ENCODE measurements at places on chromosomes 4 and X.
A peak's percentile ranks its signal among the peaks of the same experiment; 100 is the strongest.

DNA sequence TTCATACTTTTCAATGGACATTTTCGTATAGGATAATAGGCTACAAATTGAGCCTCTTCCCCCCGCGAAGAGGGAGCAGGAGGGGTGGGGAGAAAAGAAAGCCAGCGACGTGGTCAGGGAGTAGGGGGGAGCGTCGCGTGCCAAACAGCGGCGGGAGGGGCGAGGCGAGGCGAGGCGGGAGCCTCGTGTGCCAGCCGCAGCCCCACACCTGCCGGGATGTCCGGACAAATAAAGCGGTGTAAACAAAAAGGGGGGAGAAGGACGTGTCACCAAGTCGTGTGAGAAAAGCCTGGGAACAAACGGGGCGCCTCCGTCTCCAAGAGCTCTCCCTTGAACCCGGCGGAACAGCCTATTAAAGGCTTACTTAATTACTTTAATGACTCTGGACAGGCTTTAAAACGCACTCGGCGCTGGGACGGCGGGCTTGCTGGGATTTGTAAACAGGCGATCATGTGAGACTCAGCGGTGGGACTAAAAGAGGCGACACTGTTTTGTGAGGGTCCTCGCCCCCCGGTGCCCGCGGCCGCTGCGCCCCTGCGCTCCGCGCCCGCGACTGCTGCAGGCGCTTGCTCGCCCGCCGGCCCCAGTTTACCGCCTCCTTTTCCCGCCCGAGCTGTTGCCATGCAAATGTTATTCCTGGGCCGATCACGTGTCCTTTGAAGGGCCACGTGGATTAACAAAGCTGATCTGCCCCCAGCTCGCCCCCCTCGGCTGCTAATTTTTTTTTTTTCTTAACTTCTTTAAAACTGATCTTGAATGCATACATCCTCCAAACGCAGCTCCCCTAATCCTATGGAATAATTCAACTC is at the start of gene HELT:
TSS of gene HELT (plus strand) at position 527 of the 809 bp plus-strand sequence. CDS start 439 bp downstream, outside the sequence.
- DNase-seq: no peak

- no peak for DNase-seq
Observed at GRCh38 chr4:7201420-7202305, 9.3 kb downstream of the SORCS2 start.

GRCh38 chr4:48429709-48430474 is 53.3 kb upstream of the SLC10A4 start:
- no peak for DNase-seq

DNA sequence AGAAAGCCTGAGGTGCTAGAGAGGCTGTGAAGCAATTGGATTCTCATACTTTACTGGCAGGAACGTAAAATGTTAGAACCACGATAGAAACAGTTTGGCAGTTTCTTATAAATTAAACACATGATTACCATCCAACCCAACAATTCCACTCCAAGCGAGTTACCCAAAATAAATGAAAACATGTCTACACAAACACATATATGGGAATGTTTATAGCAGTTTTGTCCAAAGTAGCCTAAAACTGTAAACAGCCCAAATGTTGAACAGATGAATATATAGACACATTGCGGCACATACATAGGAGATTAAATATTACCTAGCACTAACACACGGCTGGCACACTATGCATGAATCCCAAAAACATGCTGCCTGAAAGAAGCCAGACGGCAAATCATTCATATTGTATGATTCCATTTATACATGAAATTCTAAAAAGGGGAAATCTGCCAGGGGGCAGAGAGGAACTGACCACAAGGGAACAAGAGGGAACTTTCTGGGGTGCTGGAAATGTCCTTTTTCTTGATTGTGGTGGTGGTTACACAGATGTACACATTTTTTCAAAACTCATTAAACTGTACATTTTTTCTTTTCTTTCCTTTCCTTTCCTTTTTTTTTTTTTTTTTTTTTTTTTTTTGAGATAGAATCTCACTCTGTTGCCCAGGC is 50.4 kb upstream of the SLC25A4 start:
- no peak for DNase-seq

GRCh38 chr4:116058129-116058528 is 944.7 kb upstream of the NDST4 start:
- no peak for DNase-seq

- no peak for DNase-seq
Observed at GRCh38 chr4:180669680-180670079, 1573.5 kb upstream of the TENM3 start.

GRCh38 chrX:51496501-51497291 is at the start of gene NUDT11:
Gene NUDT11 (minus strand): TSS chrX:51496592. CDS start chrX:51496444, 148 bp downstream.
- peak; percentile 3 for DNase-seq

DNA sequence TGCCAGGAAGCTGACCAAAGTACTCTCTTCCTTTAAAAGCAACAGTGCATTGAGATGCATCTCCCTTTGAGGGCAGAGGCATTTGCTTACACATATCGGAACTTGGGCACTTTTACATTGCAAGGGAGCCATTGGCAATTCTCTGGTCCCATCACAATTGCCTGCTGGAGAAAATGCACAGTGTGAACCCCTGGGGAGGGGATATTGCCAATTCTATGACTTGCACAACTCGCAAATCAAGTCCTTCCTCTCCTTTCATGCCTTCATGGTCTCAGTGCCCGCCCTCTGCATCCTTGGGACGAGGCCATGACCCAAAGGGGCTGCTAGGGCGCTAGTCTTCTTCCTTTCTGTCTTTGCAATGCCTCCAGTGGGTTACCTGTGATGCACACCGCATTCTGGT is 14.9 kb upstream of the PDZD4 start:
- no peak for DNase-seq

DNA sequence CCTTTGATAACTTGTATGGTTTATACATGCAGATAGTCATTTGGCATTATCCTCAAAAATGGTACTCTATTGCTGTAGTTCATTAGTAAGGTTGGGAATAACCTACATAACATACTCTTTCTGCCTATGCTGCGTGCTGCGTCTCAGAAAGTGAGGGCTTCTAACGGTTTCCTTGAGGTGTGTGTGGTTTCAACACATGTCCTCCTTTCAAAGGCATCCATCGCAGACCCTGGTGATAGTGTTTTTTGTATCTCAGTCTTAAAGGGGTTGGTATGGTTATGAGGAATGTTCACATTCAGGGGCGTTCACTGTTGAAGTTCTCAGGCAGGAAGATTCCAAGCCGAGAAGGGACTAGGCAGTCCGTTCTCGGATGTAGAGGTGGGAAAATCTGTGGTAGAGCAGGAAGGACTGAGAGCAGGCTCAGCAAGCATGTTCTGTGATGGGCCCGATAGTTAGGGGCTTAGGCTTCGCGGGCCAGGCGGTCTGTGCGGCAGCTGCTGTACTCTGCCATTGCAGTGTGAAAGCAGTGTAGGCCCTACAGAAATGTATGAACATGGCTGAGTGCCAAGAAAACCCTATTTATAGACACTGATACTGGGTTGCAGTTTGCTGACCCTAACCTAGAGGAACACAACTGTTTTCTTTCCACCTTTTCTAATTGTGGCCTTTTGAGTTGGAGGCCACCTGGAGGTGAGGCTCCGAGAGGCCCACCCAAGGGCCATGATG is 123.2 kb downstream of the GPR143 start:
- no peak for DNase-seq

GRCh38 chrX:36573720-36574119 is 434.4 kb upstream of the FAM47C start:
- DNase-seq: no peak

DNA sequence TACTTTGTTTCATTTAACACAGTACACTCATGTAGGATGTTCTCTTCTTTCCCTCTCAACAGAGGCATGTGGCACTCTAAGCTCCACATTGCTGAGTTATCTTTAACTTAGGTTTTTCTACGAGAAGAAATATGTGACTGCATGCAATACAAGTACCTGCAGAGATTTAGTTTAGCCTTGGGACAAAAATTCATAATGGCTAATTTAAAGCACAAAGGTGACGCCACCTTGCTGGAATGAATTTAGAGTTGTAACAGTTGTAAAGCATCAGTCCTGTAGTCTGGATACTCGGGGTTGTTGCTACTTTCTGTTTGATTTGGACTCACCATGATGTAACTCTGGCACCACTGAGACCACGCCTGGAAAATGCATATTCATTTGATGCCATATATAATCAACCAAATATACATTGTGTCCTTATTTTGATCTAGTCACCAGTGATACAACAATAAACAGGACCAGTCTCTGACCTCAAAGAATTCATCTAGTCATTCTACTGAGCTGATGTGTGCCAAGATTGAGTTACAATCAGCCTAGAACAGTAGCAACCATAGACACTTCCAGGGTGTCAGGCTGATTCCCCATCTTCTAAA is 451.0 kb upstream of the ZFP42 start:
- DNase-seq: no peak

- DNase-seq: no peak
Observed at GRCh38 chr4:139241086-139241783, 38.8 kb downstream of the MGARP start.

DNA sequence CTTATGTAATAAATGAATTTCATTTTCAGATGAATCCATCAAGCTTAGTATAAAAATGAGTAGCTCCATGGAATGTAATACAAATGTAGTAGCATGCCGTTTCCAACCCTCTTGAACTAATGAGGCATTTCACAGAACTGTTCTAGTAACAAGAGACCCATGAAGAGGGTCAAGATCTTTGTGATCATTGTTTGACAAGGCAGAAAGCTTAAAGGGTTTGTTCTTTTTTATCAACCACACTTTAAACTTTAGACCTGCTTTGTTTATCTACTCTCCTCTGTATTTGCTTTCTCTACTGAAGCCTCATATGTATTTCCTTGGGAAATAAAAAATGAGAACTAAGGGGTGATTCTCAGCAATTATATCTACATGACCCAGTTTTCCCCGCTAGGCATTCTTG is 513.9 kb downstream of the ARAP2 start:
- DNase-seq: no peak

DNA sequence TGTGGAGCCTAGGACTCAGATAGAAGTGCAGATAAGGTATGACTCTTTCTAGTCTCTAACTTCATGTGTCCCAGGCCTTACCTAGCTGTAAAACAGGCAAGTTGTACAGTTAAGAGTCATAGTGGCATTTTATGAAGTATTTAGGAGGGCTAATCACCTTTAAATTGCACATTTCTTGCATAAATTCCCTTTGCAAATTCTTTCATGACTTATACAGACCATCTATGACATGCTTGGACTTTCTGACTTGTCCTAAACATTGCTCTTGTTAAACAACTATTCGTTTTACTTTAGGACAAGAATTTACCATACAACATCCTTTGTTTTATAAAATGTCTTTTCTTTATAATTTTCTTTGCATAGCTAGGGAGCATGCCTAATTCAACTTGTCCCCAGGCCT is 7.8 kb upstream of the RRAGB start:
- no peak for DNase-seq

- DNase-seq: no peak
Observed at GRCh38 chrX:153780678-153781427, at the start of gene SRPK3. Gene SRPK3 (plus strand): TSS chrX:153781041. CDS start chrX:153781087, 46 bp downstream.

- DNase-seq: no peak
Observed at GRCh38 chr4:164952551-164952950, 24.9 kb downstream of the TRIM61 start.

- no peak for DNase-seq
Observed at GRCh38 chrX:118847676-118848075, 24.1 kb downstream of the ZCCHC12 start.

DNA sequence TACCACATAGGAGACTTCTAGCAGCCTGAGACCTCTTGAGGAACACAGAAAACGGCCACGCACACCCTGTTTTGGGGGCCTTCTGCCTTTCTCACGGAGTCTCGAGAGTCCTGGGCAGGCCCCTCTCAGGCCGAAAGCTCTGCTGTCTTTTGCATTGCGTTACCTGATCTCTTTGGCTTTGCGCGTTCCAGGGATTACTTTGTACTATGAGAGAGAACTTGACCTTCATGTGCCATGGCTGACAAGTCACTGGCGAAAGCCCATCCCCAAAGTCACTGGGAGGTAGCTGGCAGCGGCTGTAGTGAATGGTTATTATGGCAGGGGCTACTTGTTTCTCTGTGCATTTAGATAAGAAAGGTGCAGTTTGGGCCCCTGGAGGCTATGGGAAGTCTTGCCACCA is 8.0 kb upstream of the NAT8L start:
- DNase-seq: no peak

- DNase-seq: no peak
Observed at GRCh38 chr4:183576701-183577404, 72.0 kb downstream of the ING2 start.

DNA sequence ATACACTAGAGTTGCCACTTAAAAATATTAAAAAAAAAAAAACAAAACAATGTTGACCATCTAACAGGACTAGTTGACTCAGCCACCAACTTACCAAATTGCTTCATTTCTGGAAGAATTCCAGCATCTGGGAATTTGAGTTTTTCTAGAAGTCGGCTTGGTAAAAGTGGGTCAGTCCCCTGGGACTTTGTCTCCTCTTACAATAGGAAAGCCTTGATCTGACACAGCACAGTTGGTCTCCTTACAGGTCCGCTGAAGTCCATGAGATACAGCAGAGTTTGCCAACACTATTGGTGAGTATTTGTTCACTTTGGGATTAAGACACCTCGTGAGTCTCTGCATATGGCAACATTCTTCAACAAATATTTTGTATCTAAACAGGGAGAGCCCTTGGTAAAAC is 18.2 kb upstream of the DDIT4L start:
- DNase-seq: no peak

GRCh38 chr4:38743866-38744265 is 38.9 kb downstream of the TLR10 start:
- no peak for DNase-seq

DNA sequence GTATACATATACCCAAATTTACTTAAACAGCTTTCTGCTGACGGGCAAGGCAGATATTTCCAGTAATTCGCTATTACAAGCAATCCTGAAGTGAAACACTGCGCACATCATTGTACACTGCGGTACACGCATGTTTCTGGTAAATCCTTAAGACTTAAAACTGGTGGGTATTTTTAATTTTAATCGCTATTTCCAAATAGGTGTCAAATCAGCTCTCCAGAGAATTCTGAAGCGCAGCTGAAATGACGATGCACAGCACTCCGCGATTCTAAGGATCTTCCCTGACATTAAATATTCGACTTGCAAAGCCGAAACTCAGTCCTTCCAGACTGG is 361 bp downstream of the TMEM128 start:
- no peak for DNase-seq

DNA sequence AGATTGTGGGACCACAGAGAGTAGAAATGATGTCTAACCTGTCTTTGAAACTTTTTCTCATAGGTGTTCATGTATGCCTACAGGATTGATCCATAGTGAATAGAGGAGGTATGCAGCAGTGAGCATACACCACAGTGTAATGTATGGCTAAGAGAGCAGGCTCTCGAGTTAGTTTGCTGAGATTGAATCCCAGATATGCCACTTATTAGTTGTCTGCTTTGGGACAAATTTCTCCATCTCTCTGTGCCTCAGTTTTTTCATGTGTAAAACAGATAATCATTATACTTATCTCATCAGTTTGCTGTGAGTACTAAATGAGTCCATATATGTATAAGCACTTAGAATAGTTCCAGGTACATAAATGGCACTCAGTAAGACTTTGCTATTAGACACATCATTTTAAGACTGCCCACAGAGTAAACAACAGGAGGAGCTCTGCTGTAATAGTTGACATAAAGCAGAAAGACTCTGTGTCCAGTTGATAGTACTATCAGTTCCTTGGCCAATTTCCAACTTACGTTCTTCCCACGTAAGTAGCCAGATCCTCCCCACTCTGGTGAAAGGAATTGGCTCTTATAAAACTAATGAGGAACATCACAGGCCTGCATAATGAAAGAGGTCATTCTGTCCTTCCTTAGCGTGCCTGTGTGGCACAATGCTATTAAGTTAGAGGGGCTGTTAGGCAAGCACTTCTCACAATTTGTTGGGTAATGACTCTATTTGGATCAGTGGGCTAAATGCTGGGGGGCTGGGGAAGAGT is 20.7 kb upstream of the RNF150 start:
- no peak for DNase-seq

- DNase-seq: no peak
Observed at GRCh38 chr4:155954118-155954685, 536 bp upstream of the CTSO start.

GRCh38 chrX:16931371-16931770 is 15.1 kb upstream of the REPS2 start:
- no peak for DNase-seq

Data from GOT3 (cell line).